ENCODE measurements at places on chromosomes 3 and 15.

DNA sequence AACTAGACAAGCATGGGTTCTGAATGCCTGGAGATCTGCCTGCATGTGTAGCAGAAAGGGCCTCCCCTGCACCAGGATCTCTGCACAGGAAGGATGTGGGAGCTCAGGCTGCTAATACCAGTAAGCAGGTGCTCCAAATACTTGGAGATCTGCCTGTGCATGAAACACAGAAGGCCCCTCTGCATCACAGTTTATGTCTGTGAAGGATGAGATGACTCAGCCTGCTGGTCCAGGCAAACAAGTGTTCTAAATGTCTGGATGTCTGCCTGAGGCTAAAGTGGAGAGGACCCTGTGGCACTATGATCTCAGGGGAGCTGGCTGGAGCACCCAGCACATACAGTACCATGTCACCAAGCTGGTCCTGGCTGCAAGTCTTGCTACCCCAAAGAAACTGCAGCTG lies 678.8 kb downstream of the MCTP2 start:
- no peak for DNase-seq

DNA sequence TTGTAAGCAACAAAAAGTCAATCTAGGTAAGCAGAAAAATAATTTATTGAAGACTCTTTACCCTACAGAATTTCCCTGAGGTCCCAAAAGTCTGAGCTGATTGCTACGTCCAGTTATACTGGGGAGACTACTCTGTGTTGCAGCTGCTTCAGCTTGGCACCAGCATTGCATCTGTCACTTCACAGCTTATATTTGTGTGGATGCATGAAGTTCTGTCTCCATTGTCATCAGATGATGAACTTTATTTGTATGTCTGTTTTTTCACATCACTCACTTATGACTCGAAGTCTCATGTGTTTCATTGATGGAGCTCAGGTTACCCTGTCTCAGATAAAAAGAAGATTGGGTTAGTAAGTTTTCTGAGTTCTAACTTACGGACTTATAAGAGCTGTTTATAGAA lies 75.3 kb upstream of the LRRFIP2 start:
- no peak for DNase-seq

DNA sequence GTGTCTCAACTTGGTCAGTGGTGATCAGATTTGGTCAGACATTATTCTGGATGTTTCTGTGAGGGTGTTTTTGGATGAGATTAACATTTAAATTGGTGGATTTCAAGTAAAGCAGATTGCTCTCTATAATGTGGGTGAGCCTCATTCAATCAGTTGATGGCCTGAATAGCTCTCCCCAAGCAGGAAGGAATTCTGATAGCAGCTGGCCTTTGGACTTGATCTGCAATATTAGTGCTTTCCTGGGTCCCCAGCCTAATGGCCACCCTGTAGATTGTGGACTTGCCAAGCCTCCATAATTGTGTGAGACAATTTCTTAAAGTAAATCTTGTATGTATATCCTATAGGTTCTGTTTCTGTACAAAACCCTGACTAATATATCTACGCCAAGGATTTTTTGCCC lies 153.9 kb upstream of the TBL1XR1 start:
- DNase-seq = no peak

- no peak for DNase-seq
Observed at GRCh38 chr3:108091498-108092250, 843 bp upstream of the CD47 start.

- DNase-seq = no peak
Observed at GRCh38 chr3:104846270-104846669, 520.4 kb upstream of the ALCAM start.

DNA sequence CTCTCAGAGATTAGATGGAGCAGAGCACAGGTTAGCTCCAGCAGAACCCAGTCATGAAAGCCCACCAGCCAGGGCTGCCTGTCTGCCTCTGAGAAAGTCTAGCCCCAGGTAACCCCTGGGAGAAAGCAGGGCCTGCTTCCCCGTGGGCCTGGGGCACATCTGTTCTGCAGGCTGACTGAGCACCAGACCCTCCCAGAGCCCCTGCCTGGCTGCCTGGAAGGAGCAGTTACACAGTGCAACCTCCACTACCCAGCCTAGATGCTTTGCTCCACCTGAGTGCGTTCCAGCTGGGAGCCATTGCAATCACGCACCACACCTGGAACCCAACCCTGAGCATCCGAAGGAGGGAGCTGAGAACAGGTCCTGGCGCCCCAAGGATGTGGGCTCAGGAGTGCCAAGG lies 24.7 kb upstream of the OR5K4 start:
- DNase-seq = no peak

DNA sequence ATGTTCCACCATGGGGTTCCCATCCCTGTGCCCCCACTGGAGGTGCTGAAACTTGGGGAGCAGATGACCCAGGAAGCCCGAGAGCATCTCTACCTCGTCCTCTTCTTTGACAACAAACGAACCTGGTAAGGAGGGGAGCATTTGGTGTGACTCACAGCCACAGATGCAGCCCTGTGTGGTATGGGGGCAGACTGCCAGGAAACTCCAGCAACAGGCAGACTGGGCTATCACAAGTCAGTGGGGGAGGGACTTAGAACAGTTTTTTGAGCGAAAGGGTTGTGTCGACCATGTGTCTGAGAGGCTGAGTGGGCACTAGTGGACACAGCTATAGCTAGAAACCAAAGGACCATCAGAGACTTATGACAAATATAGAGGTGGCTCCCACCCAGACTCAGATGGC lies 3.4 kb upstream of the OGG1 start:
- no peak for DNase-seq
